ENCODE measurements at places on chromosomes 1 and 21.

- no peak for DNase-seq
These were observed 132.0 kb downstream of the GIPC2 start for GRCh38 chr1:78177708-78178270.

- DNase-seq = no peak
These were observed 8.0 kb upstream of the RGS13 start for GRCh38 chr1:192627901-192628300.

DNA sequence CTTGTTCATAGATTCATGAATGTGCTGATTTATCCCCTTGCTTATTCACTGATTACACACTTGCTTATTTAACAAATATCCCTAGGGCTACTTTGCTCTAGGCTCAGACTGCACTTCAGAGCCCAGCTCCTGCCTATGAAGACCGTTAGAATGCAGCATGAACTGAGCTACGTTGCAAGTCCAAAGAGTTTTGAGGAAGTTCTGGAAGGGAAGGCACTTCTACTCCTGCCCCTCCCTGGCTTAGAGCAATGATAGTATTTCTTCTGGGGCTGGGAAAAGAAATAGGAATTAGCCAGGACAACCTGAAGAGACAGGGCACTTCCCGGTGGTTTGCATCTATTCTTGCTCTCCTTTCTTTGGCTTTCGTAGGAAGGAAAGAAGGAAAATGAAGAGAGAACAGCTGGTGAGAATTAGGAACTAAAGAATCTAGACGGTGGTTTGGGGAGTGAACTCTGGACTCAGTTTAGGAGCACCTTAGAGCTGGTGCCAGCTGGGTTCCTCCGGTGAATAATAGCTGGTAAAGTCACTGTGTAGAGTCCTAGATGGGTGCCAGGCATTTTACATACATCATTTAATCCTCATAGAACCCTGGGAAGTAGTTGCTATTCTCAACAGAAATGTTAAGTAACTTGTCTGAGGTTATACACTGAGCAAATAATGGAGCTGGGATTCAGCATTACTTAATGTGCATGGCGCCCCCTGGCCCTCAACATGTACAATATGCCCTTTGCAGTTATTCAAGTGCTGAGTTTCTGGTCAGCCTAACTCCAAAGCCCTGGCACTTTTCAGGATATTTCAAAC lies 65.9 kb downstream of the NDUFS5 start:
- DNase-seq = peak; percentile 63

GRCh38 chr1:229480495-229480894 lies 27.6 kb downstream of the NUP133 start:
- no peak for DNase-seq

GRCh38 chr1:47725992-47726855 lies 271.0 kb downstream of the TRABD2B start:
- DNase-seq = peak; percentile 47

GRCh38 chr1:211638689-211639101 lies 36.7 kb downstream of the NEK2 start:
- DNase-seq = no peak

DNA sequence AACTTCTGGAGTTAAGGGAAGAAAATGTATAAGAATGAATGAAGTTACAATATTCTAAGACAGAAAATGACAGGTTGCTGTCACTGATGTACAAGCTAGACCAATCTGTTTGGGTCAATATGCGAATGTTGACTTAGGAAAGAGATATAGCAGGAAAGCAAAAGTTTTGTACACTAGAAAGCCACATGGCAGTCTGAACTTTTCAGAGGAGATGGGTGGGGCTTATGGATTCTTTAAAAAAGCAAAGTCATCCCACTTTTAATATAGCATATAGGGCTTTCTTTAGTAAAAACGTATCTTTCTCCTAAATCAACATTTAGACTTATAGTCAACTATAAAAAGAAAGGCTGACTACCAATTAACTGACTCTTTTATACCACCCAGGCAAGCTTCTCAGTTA lies 381.2 kb downstream of the PTPRC start:
- DNase-seq = no peak

DNA sequence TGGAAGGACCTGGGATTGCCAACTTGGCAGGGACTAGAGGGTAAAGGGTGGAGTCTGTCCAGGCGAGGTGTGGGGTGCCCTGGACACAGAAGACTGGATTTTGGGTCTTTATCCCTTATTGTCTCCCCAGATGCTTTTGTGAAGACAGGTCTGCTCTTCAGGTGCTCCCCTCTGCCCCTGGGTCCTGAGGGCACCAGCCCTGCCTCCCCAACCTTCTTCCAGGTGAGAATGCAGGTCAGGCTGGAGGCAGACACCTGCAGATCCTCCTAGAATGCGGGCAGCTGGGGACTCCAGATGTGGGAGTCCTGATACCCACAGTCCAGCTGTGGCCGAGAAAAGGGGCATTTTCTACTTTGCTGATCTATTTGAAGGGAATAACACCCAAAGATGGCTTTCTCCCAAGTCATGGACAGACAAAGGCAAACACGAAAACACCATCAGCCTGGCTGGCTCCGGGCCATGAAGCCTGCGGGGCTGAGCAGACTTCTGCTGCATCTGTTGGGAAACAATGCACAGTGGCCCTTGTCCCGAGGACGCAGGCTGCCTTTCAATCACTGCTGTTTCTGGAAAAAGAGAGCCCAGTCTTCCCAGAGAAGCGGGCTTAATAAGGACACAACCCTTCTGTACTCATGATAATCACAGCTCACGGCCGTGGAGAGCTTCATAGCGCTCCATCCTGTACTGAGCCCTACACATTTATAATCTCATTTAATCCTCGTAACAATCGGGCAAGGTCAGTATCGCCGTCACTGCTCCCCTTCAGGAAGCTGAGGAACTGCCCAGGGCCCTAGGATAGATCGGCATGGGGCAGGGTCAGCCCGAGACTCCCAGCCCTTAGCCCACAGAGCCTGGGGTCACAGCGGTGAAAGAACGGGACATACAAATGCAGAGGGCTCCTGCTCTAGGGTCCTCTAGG lies 62.0 kb upstream of the ABCG1 start:
- no peak for DNase-seq

- no peak for DNase-seq
These were observed 29.8 kb downstream of the MEGF6 start for GRCh38 chr1:3581296-3582036.

- DNase-seq = no peak
These were observed 8.1 kb downstream of the MTF1 start for GRCh38 chr1:37851262-37851661.

DNA sequence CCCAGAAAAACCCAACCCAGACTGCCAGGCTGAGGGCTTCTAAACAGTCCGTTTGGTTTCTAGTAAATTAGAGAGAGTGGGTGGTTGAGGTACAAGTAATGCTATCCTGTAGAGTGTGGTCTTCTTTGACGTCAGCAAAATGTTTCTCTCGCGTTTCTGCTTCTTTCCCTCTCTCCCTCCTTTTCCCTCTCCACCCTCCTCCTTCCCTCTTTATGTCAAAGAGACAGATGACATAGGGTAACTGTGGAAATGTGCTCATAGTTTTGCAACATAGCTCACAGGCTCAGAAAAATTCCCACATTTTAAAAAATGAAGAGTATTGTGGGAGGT lies 158.3 kb downstream of the TOMM20 start:
- DNase-seq = no peak

DNA sequence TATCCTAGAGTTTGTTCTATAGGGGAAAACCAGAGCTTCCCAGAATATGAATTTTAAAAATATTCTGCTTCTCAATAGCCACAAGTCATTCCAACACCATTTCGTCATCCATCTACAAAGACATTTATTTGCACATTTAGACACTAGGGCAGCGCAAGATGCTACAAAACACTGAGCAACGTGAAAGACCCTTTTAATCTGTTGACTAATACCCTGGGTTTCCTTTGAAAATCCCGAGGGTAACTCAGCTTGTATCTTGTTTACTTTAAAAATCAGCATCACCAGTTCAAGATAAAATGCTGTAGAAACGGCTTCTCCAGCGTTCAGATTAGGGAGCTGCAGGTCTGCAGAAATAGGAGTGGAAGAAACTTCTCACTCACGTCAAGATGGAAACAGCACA lies 13.5 kb downstream of the PDPN start:
- DNase-seq = no peak

DNA sequence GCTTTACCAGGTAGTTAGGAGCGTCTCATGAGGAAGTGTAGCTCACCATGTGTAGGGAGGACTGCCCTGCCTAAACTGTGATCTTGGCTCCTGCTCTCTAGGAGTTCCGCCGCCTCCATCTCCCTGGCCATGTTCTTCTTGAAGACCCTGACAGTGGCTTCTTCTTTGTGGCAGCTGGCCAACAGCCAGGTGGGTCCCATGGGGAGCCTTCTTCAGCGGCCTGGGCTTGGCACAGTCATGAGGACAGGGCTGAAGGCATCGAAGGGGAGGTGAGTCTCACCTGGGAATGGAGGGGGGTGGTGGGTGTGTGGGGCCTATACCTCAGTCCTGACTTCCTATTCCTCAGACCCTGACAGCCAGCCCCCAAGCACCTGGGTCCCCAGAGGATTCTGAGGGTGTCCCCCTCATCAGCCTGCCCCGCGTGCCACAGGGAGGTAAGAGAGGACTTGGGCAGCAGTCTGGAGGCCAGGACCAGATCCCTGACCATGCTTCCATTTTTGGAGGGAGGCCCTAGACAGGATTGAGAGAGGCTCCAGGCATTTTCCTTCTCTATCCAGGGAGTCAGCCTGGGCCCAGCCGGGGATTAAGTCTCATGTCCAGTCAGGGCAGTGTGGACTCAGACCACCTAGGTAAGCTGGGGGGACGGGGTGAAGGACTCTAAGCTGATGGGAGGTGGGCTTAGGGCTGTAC lies 21.4 kb downstream of the HYI start:
- no peak for DNase-seq

DNA sequence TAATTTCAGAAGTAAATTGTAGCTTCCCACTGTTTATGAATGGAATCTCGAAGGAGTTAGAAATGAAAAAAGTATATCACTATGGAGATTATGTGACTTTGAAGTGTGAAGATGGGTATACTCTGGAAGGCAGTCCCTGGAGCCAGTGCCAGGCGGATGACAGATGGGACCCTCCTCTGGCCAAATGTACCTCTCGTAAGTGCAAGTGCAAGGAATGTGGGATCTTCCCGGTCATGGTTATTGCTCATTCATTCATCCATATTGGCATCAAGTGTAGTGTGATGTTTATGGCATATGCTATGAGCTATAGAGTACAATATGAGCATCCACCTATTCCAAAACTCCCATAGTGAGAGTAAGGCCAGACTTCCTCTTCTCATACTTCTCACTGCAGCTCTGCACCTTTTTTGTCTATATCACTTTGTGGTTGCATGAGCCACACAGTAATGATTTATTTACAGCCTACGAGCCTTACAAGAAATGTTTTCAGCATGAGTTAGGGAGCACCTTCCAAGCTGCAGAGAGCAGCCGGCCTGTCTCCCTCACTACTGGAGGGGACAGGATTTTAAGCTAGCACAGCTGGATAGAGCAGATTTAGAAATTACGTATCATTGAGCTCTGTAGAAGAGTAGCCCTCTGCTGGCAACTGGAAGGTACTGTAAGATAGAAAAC lies 24.9 kb upstream of the CR1L start:
- peak; percentile 43 for DNase-seq

DNA sequence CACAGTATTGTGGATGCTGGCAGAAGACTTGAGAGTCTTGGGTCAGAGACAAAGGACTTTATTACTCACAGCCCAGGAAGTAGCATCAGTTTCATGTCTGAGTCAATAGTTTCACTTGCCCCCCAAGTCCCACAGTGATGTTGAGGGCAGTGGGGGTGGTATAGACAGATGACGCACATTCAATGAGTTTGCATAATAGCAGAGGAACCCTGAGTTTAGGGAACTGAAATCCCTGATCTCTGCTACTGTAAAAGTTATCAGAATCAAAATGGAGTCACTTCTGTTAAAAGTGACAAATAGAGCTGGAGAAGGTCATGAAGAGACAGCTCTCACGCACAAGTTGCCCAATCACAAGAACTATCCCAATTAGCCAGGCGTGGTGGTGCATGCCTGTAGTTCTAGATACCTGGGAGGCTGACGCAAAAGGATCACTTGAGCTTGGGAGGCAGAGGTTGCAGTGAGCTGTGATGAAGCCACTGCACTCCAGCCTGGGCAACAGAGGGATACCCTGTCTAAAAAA lies 11.5 kb upstream of the HCRTR1 start:
- DNase-seq = peak; percentile 4

DNA sequence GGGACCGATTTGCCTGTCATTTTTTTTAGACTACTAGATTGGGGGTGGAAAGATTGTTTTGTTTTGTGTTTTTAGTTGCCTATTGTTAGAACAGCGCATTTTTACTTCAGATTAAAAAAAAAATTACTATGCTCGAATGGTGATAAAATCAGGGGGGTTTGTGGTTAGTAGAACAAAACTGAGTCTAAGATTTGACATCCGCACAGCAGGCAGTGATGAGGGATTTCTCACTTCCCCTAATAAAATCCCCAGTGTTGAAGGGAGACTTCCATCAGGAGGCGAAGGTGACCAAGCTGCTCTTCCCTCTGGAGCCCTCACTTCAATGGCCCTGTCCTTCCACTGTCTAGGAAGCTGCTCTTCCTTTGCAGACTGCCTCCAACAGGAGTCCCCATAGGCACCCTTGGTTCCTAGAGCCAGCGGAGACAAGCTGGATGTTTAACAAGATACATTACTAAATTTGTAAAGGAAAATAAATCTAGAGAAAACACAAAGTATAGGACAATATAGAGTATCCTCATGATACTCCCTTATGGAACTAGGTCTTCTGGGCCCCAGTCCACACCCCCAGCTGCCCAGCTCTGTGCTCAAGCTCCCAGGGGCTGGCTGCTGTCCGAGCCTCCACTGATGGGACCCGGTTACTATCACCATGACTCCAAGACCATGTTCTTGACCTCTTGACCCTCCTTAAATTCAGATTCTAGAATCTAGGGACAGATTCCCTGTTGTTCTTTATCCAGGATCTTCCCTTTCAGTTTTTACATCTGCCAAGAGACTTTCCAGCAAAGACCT lies 31.0 kb downstream of the TENT5C start:
- no peak for DNase-seq

GRCh38 chr1:171805395-171806115 lies 24.1 kb downstream of the METTL13 start:
- peak; percentile 13 for DNase-seq

GRCh38 chr21:31416465-31416864 lies 72.4 kb upstream of the TIAM1 start:
- no peak for DNase-seq

DNA sequence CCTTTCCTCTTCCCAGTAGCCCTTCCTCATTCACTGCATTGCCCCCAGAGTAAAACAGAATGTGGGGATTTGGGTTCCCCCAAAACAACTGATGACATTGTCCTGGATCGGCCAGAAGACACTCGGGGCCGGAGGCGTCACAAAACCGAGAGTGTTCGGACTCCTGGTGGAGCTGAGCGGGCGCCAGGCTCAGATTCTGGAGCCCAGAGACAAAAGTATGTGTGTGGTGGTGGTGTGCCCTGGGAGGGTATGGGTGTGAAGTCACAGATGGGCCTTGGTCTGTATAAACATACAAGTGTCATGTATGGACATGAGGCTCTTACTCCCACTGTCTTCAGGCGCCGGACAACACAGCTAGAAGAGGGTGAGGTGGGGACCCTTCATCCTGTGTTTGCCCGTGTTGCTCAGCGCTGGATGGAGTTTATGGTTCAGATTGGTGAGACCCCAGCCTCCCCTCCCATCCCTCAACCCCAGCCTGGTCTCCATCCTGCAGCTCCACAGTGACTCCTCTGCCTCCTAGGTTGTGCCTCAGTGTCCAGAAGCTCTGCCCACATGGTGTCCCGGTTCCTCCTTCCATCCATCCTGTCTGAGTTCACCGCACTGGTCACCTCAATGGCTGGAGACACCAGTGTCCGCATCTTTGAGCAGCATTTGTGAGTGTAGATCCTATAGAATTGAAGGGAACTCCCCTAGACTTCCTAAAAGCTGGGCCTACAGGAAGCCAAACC lies 12.4 kb downstream of the HYI start:
- DNase-seq = no peak

Data from CD4-positive, alpha-beta T cell treated with Interleukin-2 at 100 ng/mL for 4 hours (primary cell).